ENCODE measurements at places on chromosomes 1 and 21. TPM values are rescaled to one million over a fixed set of nuclear protein-coding genes. Genes with fewer than 3 reads are reported as not detected.

C1QB gene
- 43.6 TPM for total RNA-seq

ADAMTS5 gene
- total RNA-seq, result 33.2 TPM

KRTAP11-1 gene
- not detected for total RNA-seq

SYT14 gene
- not detected for total RNA-seq

NR1I3 gene
- not detected for total RNA-seq

CATSPERE gene
- 3.2 TPM for total RNA-seq

CAPN9 gene
- 0.28 TPM for total RNA-seq

GNAT2 gene
- not detected for total RNA-seq

OR2T11 gene
- not detected for total RNA-seq

PCP4L1 gene
- 20.2 TPM for total RNA-seq

FAM151A gene
- total RNA-seq, result not detected

GUCA2A gene
- total RNA-seq, result 7.7 TPM

DIO1 gene
- not detected for total RNA-seq

SH2D1B gene
- 0.12 TPM for total RNA-seq

FBXO42 gene
- total RNA-seq, result 23.6 TPM

FMO5 gene
- total RNA-seq, result 2.5 TPM

RSBN1 gene
- 29.7 TPM for total RNA-seq

OR2L13 gene
- not detected for total RNA-seq

LCE1F gene
- total RNA-seq, result not detected
